ENCODE measurements at places on chromosomes 2 and 18. TPM values are rescaled to one million over a fixed set of nuclear protein-coding genes. Genes with fewer than 3 reads are reported as not detected.

DNA sequence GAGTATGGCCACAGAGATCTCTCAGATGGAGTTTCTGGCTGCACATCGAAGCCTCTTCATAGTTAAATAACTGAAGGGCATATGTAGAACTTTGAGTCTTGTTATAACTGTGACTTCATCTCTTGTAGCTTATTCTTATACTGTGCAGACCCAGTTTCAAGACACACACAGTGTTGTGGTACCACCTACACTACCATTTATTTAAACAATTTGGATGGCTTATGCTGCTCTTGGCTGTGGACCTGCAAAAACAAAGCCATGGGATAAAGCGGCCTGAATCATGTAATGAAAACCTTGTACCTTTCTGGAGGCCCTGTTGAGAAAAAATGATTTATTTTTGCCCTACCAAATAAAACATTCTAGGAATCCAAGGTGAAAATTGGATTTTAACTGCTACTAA lies 262.8 kb upstream of the RASGRP3 start:
- peak; percentile 78 for DNase-seq

DNA sequence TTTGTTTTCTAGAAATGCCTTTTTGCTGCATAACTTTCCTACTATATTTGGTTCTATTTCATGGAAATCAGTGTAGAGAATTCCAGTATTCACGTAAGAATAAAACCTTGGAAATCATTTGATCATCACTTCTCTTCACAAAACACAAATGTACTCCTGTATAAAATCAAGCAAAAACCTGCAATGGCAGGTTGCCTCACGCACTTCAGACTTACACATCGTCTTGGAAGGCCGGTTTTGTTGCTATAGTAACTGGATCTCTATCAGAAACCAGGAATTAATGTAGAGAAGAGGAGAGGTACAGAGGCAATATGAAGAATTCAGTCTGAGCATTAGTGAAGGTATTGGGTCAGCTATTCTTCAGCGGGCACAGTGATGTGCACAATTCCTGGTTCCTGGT lies 370.7 kb upstream of the CYRIA start:
- DNase-seq: no peak

DNA sequence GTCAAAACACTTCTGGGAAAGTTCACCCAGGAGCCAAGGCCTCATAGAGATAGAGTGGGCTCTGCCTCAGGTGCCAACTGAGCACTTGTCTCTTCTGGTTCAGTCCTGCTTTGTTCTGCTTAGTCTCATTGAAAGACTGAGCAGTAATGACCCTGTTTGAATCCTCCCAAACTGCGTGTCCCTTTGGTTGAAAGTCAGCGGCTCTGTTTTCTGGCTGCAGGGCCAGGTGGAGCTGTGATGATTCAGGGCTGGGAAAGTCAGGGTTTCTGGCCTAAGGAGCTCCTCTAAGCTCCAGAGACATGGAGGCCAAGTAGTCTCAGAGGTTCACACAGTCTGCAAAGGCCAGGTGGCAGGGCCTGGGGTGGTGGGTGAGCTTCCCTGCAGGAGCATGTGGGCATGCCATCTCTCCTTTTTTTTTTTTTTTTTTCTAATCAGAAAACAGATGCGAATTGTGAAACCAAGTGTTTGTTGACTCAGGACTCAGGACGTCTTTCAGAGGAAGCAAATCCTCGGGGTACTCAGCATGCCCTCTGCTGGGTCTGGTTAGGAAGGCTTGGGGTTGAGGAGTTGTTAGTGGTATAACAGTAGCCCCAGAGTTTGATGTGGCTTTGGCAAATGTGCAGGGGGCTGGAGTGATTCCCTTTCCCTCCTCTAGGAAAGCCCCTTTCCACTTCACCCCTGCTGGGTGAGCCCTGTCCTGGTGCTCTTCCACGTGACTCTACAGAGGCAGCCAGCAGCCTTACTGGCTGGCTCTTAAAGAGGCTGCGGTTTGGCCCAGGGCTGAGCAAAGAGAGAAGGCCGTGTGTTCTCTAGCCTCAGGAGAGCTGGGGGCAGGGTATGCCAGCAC lies 38.3 kb downstream of the TMEM17 start:
- peak; percentile 82 for DNase-seq

DNA sequence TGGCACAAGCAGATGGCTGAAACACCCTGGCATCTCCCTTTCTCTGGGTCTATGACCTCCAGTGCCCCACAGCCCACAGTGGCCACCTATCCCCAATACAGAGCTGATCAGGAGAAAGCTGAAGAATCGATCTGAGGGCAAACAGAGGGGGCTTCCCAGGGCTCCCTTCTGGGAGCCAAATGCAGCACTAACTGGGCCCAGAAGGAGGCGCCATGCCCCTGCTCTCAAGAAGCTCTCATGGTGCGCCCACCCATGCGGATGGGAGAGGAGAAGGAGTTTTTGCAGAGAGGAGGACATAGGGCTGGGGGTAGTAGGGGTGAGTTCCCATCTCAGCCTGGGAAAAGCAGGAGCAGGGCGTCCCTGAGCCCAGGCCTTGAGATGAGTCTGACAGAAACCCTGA lies 787.3 kb upstream of the RAB6C start:
- no peak for DNase-seq

DNA sequence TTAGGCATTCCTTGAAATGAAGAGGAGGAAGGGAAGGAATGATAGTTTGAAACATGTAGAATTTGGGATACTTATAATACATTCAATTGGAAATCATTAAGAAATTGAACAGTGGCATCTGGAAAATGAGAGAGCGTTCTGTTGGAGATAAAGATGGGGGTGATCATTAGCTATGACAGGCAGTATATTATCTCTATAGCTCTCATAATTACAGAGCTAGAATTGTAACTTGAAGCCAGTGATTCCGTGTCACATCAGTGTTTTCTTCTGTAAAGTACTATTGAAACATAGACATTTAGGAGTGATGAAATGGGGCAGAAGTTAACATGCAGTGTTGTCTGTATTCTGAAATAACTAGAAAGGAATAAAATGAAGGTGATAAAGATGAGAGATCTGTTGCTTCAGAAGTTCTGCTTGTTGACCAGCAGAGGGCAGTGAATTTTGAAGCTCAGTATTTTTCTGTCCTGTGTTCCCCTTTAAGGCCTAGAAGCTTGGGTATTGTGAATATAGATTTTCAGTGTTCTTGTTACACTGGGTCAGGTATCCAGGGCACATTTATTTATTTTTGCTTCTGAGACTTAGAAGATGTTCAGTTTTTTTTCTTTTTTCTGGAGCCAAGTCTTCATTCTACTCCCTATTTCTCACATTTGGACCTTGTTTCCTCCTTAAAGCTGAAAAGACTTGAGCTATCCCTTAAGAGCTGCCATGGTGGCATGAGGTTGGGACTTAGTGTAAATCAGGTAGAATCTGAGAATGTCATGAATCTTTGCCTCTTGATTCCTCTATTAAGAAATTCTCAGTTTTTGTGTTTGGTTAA lies 157.4 kb downstream of the TAF4B start:
- peak; percentile 80 for DNase-seq

DNA sequence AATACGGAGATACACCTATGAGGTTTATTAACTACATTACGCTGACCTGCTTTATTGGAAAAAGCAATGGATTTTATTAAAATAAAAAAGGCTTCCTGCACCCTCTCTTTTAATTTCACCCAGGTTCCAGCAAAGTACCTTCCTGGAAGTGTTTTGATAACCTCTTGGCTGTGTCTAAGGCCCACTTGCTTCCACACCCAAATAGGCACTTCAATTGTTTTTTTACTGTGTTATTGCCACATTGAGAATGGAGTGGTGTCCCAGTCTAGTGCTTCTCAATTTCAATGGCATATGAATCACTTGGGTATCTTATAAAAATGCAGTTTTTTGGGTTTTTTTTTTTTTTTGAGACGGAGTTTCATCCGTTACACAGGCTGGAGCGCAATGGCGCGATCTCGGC lies 47.6 kb downstream of the SF3B1 start:
- no peak for DNase-seq

GRCh38 chr2:238081561-238081960 lies 18.6 kb upstream of the ESPNL start:
- DNase-seq: no peak

- peak; percentile 16 for DNase-seq
These were observed 777 bp upstream of the C18orf32 start for GRCh38 chr18:49487711-49488310.

DNA sequence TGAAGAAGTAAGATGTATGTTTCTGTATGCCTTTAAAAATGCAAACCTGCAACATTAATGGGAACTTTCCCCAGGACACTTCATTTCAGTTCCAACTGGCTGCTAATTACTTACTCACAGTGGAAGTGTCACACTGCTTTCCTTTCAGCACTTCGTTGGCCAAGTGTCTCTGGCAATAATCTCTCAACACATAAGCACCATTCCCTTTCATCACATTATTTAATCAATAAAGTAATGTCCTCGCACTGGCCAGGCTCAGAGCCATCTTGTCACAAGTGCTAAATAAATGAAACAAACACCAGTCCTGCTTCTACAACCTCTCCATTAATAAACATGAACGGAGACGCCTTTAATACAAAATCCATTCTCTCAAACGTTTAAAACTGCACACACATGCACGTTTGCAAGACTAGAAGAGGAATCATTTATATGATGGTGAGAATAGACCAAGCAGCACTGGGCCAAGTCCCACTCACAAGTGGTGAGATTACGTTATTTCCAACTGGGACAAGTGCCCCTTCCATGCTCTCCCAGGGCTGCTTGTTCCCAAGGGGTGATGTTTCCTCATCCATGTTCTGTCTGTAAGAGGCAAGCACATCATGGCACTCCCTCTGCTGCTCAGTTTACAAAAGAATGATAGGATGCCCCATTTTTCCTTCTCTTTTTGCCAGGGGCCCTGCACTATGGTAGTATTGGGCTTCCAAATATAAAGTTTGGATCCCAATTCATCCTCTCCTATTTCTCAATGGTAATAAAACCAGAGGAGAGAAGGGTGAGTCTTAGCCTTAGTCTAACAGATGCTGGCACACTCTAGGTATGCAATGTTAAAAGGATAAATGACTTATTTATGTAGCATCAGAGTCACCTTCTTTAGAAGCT lies 56.8 kb upstream of the ETAA1 start:
- DNase-seq: no peak

- DNase-seq: peak; percentile 90
These were observed 29.6 kb downstream of the COLEC12 start for GRCh38 chr18:470661-471501.

SCYGR5 gene
- not detected for total RNA-seq

GKN1 gene
- total RNA-seq: not detected

REG1B gene
- total RNA-seq: not detected

SCTR gene
- total RNA-seq: not detected

HAAO gene
- total RNA-seq: 0.90 TPM

CCNT2 gene
- total RNA-seq: 18.1 TPM

SERPINB5 gene
- not detected for total RNA-seq

C2orf49 gene
- total RNA-seq: 20.0 TPM

ALPG gene
- not detected for total RNA-seq
